ENCODE measurements at places on chromosomes 12 and 14.
A peak's percentile ranks its signal among the peaks of the same experiment; 100 is the strongest.

GRCh38 chr14:68104518-68104917 lies 284.9 kb downstream of the RAD51B start:
- DNase-seq: no peak

GRCh38 chr14:71060825-71061455 lies 153.7 kb downstream of the PCNX1 start:
- no peak for DNase-seq

DNA sequence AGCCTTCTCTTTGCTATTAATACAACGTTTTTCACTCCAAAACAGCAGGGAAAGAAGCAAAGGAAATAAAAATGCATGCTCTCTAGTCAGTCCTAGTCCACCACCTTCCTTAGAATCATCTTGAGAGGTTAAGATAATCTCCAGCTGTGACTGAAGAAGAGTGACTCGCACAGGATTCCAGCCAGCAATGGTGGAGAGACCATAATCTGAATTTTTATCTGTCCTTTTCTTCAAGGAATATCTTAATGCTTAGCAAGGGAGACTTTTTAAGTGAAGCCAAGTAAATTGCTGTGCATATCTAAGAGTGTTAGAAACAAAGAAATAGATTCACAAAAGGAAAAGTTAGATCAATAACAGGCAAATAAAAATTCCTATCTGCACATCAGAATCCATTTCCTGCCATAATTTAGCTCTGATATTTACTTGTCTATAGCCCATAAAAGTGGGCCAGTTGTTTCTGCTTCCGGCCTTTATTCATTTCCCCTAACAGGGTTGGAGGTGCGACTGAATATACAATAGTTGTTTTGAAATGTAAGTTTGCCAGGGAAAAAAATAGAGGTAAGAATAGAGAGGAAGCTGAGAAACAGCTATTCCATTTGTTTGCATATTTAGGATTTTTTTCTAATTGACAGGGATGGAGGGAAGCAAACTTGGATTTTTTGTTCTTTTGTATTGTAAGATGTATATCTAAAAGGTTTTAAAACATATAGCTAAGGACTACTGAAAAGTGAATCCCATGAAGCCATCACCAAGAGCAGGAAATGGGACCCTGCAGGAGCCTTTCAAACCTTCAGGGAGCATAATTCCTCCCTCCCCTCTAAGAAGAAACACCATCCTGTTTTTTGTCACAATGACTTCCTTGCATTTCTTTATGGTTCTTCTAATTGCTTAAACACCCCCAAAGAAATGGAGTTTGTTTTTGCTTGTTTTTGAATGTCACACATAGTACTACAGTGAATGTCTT lies 154.0 kb downstream of the ITPR2 start:
- no peak for DNase-seq

- peak; percentile 46 for DNase-seq
Observed at GRCh38 chr14:93035917-93036651, 79.6 kb downstream of the ITPK1 start.

- no peak for DNase-seq
Observed at GRCh38 chr12:109817627-109818231, 15.5 kb downstream of the TRPV4 start.

- no peak for DNase-seq
Observed at GRCh38 chr12:82174936-82175335, 183.3 kb downstream of the CCDC59 start.
